ENCODE measurements at places on chromosomes 6 and 20. TPM values are rescaled to one million over a fixed set of nuclear protein-coding genes. Genes with fewer than 3 reads are reported as not detected.

The TULP1 gene
- not detected for total RNA-seq

The MYMX gene
- not detected for total RNA-seq

The SIRPB2 gene
- not detected for total RNA-seq

The MUCL3 gene
- total RNA-seq = not detected

The BCAS4 gene
- 8.4 TPM for total RNA-seq

The CST2 gene
- total RNA-seq = not detected

The ZC2HC1B gene
- not detected for total RNA-seq

The SLC4A11 gene
- 1.2 TPM for total RNA-seq

The SIGLEC1 gene
- not detected for total RNA-seq

The RNF144B gene
- 2.8 TPM for total RNA-seq

The LGSN gene
- not detected for total RNA-seq

The OXT gene
- total RNA-seq = 0.51 TPM

The MYB gene
- total RNA-seq = 5.2 TPM

The MYBL2 gene
- total RNA-seq = 64.7 TPM

The NDUFAF4 gene
- 31.9 TPM for total RNA-seq

The EPB41L2 gene
- total RNA-seq = 16.4 TPM

The NNAT gene
- not detected for total RNA-seq

The EIF2S2 gene
- 83.7 TPM for total RNA-seq

The REM1 gene
- total RNA-seq = not detected

The TMC2 gene
- total RNA-seq = not detected

The EZR gene
- 185 TPM for total RNA-seq

The METTL24 gene
- total RNA-seq = not detected

The ANGPT4 gene
- total RNA-seq = not detected

The FRS3 gene
- total RNA-seq = 5.3 TPM

The ESR1 gene
- 5.7 TPM for total RNA-seq

The COL12A1 gene
- not detected for total RNA-seq

The ASXL1 gene
- total RNA-seq = 113 TPM

The MICB gene
- 38.1 TPM for total RNA-seq

The HDGFL1 gene
- not detected for total RNA-seq

The SRMS gene
- total RNA-seq = not detected

All from activated naive CD4-positive, alpha-beta T cell treated with anti-CD3 and anti-CD28 coated beads, Interleukin-2, amount 10 ng/mL, durations not matched to agents 5 hours and 36 hours (primary cell).